ENCODE measurements at places on chromosomes 1 and 21.

DNA sequence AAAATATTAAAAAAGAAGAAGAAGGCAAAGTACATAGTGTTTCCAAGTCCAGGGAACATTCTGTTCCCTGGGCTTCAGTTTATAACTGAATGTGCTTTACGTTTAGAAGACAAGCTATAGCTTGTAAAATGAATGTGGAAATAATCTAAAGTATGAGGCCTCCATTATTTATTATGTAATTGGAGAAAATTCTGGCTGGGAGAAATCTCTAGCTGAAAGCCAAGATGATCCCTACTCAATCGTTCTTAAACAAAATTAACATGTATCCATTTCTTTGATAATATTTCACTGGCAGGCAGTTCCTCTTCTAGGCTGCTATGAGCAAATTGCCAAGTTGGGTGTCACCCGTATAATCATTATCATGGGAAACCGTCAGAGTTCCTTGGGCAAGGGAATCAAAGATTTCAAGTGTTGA, 52.2 kb upstream of the ETS2 start:
- DNase-seq = peak; percentile 70

- DNase-seq = no peak
Observed at GRCh38 chr1:14441302-14441741, 157.2 kb upstream of the KAZN start.

- DNase-seq = peak; percentile 21
Observed at GRCh38 chr1:161069241-161069640, 450 bp downstream of the ARHGAP30 start.

DNA sequence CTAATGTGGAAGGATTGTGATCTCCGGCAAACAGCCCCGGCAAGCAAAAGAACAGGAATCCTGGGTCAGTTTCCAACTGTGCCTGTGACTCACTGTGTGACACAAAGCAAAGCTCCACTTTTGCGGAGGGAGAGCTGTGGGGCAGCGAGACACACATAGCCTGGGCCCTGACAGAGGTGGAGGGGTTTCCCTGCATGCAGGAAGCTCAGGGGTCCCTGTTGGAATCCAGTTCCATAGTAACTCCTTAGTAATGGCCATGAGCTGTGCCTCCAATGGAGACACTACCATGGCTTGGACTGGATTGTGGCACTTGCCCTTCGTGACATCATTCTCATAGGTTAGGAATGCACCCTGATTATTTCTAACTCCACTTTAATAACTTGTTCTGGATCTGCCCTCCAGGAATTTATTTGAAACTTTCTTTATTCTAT, 47.0 kb upstream of the ATF3 start:
- no peak for DNase-seq

GRCh38 chr1:244789276-244789580, 46.2 kb upstream of the COX20 start:
- no peak for DNase-seq

DNA sequence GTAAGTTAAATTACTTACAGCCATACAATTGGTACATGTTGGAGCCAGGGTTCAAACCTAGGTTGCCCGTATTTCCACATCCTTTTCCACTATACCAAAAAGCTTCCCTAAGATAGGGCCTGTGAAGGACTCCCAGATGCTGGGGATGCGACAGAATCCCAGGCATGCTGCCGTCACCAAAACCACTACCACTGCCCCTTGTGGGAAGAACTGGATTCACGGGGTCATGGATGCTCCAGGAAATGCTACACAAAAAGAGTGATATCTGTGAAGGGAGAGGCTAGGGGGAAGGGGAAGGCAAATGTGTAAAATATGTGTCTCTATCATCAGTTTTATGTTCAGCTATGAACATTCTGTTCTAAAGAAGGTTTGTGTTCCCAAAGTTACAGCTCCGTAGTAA, 133.9 kb upstream of the IVNS1ABP start:
- no peak for DNase-seq

DNA sequence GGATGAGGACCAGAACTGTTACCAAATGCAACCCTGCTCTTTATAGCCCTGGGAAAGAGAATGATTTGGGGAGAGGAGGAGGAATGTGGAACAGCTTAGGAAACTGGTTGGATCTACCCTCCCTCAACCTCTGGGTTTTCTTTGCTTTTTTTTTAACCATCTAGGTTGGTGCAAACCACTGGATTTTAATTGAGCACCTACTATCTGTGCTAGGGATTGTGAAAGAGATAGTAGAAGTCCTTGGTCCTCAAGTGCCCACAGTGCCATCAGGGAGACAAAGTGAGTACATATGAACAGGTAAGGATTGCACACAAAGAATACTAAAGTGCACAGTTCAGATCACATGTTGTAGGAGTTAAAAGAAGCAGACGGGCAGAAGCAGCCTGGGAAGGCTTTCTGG, 4.7 kb downstream of the TAGLN2 start:
- no peak for DNase-seq

- DNase-seq = no peak
Observed at GRCh38 chr1:178399177-178399728, 97.5 kb downstream of the CLEC20A start.

GRCh38 chr1:247180581-247180980, 8.8 kb upstream of the ZNF124 start:
- DNase-seq = no peak

GRCh38 chr1:24897263-24898151, 32.6 kb downstream of the RUNX3 start:
- no peak for DNase-seq
